Stimulated activated CD4-positive, alpha-beta T cell treated with anti-CD3 and anti-CD28 coated beads, Interleukin-12 subunit alpha, Interleukin-12 subunit beta, amount 100 ng/mL, for 48 hours (primary cell): ENCODE measurements at places on chromosomes 3 and 15.

- DNase-seq: no peak
Measured at GRCh38 chr15:25501828-25502446, 63.1 kb upstream of the UBE3A start.

DNA sequence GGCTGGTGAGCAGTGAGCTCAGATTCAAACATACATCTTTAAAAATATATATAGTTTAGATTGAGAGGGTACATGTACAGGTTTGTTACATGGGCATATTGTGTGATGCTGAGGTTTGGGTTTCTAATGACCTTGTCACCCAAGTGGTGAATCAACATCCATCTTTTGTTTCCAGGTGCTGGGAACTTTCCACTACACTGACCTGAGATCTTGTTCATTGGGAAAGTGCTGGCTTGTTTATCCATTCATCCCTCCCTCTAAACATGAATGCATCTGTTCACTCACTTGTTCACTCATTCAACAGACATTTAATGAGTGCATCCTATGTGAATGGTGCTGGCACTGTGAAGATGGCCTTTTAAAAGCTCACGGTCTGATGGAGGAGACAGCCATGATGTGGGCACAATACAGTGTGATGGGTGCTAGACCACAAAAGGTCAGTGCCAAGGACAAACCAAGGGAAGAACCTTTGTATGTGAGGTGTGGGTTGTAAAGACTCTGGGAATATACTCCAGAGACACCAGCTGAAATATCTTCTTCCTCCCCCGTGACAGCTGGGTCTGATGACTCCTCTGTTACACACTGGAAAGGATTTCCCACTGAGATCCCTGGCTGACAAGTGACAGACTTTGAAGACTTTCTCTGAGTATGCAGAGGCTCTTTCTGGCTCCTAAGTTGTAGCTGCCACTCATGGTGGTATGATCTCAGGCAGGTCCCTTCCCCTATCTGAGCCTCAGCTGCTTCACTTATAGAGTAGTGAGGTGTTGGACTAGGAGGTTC, 16.2 kb upstream of the ITGA11 start:
- DNase-seq: no peak

DNA sequence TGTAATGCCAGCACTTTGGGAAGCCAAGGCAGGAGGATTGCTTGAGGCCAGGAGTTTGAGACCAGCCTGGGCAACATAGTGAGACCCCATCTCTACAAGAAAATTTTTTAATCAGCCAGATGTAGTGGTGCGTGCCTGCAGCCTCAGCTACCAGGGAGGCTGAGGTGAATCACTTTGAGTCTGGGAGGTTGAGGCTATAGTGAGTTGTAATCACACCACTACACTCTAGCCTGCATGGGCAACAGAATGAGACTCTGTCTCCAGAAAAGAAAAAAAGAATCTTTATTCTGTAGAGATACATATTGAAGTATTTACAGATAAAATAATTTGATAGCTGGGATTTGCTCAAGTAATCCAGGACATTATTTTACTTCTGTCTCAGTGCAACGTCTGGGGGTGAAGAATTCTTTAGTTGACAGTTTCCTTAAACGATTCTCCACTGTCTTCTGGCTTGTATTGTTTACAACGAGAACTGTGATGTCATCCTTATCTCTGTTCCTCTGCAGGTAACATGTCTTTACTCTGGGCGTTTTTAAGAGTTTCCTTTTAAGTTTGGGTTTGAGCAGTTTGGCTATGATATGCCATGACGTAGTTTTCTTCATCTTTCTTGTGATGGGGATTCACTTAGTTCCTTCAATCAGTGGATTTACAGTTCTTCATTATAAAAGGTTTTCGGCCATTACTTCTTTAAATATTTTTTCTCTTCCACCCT, 26.3 kb downstream of the KPNA1 start:
- no peak for DNase-seq

DNA sequence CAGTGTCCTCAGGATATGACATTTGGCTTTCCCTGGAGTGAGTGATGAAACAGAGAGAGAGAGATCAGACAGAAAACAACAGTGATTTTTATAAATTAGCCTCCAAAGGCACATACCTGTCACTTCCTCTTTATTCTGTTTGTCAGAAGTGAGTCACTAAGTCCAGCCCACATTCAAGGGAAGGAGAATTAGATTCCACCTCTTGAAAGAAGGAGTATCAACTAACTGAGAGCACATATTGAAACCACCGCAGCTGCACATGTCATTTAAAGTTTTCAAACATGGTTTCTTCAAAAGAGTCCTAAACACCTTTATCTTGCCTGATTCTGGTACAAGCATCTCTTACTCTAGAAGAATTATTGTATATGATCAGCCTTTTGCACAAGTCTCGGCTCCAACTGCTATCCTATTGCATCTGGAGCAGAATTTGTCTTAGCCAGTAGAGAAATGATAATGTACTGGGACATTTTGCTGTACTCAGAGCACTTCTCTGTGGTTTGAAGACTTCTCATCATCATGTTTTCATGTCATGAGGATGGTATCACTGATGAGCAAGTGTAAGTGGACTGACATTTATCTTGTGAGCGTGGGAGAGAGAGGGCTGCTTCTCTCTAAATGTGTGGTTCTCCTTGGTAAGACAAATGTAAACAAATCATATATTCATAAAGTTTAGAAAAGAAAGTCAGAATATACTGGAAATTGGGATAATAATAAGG, 338.9 kb upstream of the CFAP20DC start:
- DNase-seq: peak; percentile 37

GRCh38 chr3:14907043-14907966, 40.1 kb upstream of the NR2C2 start:
- no peak for DNase-seq

GRCh38 chr3:50632450-50632849, 15.5 kb downstream of the MAPKAPK3 start:
- DNase-seq: no peak

DNA sequence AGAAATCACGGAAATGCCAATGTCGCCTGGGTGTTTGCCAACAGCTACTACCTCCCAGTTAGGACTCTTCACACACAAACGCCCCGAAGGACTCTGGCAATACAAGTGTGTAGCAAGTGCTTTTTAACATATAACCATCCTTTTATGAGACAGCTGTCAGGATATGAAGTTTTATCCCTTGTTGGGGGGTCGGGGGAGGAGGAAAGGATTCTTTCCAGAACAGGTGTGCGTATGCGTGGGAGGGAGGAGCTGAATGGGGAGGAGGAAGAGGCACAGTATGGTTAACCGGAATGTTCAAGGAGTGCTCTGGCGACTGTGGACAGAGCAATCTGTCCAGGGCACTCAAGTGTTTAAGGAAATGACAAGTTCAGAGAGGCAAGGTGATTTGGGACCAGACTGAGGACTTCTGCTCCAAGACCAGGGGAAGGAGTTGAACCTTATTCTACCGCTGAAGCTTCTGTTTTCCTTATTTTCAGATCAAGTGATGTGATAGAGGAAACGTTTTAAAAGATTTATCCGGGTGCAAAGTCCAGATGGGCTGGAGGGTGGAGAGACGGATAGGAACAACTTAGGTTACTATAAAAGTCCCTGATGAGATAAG, 1.3 kb downstream of the TSPAN3 start:
- no peak for DNase-seq

DNA sequence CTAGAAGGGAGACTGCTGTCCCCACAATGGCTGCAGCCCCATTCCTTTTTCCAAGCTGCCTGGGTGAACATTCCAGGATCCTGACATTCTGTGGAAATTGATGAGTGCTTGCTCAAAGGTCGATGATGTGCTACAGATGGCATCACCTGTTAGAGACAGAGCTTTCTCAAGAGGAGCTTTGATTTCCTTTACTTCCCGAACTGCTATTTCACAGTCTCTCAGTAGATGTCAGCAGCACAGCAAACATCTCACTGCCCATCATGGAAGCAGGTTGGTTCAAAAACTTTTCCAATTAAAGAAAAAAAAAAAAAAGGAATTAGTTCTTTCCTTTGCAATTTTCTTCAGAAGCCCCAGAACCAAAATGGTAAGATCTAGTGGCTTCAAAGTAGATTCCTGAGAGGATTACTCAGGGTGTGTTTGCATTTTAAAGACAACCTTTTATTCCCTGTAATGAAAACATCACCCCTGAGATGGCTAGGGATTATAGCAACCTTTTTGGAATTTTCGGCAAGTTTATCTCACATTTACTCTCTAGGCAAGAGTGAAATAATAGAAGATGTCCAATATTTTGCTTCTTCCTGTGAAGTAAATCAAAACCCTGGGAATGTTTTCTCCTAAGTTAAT, 44.8 kb downstream of the POLR2M start:
- DNase-seq: no peak

DNA sequence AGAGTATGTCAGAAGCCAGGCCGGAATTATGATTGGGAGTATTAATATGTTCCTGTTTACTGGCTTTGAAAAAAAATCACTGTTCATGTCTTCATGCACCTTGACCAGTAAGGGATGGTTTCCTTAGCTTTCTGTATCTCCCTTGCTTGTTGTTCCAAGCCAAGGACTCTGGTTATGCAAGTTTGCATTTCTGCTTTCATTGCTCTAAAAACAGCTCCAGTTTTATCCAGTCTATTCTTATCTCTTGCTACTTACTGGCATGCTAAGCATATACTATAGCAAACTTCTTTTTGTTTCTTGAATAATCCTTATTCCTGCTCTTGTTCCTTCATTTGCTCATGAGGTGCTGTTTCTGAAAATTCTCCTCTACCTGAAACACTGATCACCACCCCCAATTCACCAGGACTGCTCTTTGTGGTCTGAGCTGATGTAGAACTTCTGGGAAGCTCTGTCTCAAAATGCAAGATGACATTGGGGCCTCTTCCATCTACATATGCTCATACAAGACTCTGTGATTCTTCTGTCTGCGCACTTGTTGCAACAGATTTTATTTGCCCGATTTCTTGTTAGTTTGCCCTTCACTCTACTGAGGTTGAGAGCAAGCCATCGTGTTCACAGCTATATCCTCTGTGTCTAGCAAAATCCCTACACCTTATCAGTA, 173.0 kb downstream of the EBLN2 start:
- DNase-seq: no peak

GRCh38 chr3:133783762-133784161, 21.9 kb upstream of the SRPRB start:
- no peak for DNase-seq

DNA sequence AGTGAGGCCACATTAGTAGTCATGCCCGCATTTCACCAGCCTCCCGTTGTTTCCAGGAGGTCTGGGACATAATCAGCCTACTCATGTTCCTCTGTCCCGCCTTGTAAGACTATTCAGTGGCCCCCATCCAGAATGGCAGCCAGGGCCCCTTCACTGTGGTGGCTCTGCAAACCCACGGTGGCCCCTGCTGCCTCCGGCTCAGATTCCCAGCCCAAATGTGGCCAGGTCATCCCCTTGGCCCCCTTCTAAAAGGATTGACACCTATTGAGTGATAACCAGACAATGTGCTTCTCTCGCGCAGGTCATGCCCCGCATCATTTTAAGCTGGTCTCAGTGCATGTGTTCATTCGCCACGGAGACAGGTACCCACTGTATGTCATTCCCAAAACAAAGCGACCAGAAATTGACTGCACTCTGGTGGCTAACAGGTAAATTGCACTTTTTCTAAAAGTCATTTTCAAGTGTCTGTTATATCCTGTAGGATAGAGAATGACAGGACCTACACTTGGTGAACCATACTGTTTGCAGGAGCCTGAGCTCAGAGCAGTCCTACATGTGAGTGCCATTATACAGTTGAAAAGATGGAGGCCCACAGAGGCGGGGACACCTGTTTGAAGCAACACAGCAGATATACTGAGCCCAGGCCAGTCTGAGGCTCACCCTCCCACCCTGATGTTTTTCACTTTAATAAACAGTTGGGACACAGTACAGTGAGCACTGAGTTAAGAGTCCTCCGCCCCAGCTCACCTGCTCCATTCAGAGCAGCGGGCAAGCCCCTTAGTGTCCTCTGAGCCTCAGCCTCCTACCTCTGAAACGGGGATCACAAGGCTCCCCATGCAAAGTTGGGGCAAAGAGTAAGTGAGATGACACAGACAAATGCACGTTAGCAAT, 47.7 kb downstream of the PXYLP1 start:
- DNase-seq: no peak

GRCh38 chr15:45641374-45641781, 6.5 kb downstream of the SQOR start:
- DNase-seq: no peak

DNA sequence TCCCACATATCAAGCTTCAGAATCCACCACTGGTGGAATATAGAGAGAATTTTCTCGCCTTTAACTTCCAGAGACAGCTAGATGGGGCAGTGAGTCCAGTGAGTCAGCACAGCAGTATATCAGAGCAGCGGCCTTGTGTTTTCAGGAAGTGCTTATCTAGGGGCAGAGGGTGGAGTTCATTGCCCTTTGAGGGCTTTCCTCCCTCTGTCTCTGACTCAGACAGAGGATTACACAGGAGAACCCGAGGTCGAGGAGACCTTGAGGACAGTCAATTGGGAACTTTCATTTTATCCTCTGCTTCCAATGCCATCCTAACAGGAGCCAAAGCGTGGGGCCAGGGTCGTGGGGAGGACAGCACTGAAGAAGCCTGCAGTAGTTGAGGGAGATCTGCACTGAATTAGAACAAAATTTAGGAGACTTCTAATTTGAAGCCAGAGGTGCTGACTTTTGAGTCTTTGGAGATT, 109.6 kb upstream of the UMPS start:
- DNase-seq: no peak

GRCh38 chr15:38539008-38539343, 25.6 kb downstream of the RASGRP1 start:
- DNase-seq: no peak
